Stimulated activated CD4-positive, alpha-beta T cell treated with anti-CD3 and anti-CD28 coated beads, Interleukin-15, amount 100 ng/mL, for 1 hour (primary cell): ENCODE measurements at places on chromosomes 1 and 21.

GRCh38 chr1:172944931-172945330, 105.8 kb downstream of the TNFSF18 start:
- no peak for DNase-seq

DNA sequence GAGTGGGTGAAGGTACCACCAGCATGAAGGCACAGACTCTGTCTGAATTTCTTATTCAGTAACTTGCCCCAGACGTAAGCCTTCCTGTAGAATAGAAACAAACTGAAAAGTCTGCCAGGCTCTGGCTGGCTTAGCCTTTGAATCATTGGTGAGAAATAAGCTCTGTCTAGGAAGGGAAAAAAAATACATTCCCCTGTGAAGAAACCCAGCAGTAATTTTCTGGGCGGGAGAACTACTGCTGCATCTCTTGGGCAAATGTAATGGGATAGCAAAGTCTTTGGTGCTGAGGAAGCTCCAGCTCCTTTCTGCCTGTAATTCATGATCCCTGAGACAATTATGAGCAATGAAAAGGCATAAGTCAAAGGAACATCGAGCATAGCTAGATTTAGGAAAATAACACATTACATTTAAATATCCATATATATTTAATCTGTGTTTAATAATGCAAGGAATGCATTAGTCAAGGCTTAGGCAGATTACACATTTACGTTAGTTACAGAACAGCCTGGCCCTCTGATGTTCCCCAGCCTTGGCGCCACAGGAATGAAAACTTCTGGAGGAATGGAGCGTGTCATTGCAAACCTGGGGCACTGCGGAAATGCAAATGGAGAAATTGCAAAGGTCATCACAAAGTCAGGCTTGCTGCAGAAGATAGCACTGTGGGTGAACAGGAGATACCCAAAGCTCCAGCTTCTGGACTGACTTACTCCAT, 216.3 kb upstream of the CAMK1G start:
- no peak for DNase-seq

GRCh38 chr1:43329995-43330751, 7.4 kb upstream of the MPL start:
- peak; percentile 43 for DNase-seq

DNA sequence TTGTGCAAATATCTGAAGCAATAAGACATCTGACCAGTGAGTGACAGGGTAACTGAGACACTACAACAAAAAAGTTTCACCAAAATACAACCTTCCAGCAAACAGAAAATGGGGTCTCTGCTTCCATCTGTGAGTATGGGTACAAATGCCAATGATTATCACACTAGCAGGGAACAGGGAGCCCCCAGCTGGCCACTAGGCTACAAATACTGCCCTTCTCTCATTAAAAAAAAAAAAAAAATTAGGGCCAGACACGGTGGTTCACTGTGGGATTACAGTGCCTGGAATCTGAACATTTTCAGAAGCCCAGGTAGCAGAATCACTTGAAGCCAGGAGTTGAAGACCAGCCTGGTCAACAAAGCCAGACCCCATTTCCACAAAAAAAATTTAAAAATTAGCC, 48.4 kb upstream of the EDARADD start:
- DNase-seq, result no peak

GRCh38 chr1:203083463-203083921, 2.3 kb downstream of the MYOG start:
- DNase-seq, result no peak

GRCh38 chr1:30418061-30418938, 305.1 kb downstream of the MATN1 start:
- DNase-seq, result no peak

DNA sequence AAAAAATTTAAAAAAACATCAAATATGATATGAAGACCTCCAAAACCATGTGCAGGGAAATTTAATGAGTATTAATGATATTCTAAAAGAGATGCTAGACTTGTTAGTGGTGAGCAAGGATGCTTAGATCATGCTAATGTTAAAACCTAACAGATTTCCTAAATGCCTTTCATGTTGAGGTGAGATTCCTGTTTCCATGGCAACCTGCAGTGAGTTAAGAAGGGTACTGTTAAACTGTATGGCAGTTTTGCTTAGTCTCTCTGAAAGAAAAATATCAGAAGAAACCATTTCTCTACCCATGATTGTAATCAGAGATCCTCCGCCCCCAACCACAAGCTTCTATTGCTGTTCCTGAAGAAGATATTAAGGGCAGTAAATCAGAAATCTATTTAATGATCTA, 321.6 kb upstream of the LRRC7 start:
- no peak for DNase-seq

- no peak for DNase-seq
These were observed 754 bp upstream of the PDPN start for GRCh38 chr1:13582713-13583443.

- no peak for DNase-seq
These were observed 494.5 kb upstream of the PBX1 start for GRCh38 chr1:164064501-164064900.

GRCh38 chr1:25568090-25568833, 24.9 kb downstream of the LDLRAP1 start:
- no peak for DNase-seq

GRCh38 chr1:3599286-3599811, 12.0 kb downstream of the MEGF6 start:
- no peak for DNase-seq
